T47D (cell line): ENCODE measurements at places on chromosomes 1 and 21.

- no peak for DNase-seq
Measured at GRCh38 chr1:156664767-156665411, 12.3 kb downstream of the NES start.

- no peak for DNase-seq
Measured at GRCh38 chr1:112504661-112505399, 3.9 kb upstream of the WNT2B start.

DNA sequence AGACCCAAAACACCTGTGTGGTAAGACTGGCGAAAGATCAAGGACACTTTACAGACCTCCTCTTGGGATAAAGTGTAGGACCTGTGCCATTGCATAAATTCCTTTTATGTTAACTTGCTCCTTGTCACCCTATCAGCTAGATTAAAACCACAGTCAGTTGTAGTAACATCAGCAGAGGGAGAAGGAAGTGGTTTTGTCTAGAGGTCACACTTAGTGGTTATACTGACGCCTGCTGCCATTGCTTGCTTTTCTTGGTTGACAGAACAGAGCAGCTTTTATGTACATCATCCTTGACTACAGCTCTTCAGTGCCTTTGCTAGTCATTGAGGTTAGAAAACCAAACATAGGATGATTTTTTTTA lies 101.4 kb downstream of the PBX1 start:
- no peak for DNase-seq

- no peak for DNase-seq
Measured at GRCh38 chr1:168792142-168792541, 63.1 kb upstream of the DPT start.

DNA sequence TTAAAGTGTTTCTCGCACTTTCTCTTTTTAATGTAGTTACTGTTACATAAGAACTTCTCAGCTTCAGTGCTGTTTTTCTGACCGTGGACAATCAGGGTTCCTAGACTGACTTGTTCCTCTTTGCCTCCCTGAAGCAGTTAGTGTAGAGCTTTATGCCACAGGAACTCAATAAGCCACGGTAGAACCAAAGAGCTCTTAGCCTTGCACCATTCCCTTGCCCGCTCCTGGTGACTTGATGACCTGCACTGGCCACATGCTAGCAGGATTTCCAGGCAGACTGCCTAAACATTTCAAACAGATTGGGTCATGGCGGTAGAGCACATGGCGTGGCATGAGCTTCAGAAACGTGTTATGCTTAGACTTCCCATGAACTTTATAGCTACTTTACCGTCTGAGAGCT lies 18.8 kb upstream of the FASLG start:
- DNase-seq: no peak

GRCh38 chr1:198491596-198491995 lies 48.9 kb downstream of the ATP6V1G3 start:
- DNase-seq: no peak

- DNase-seq: no peak
Measured at GRCh38 chr1:22517956-22518355, 45.3 kb upstream of the EPHA8 start.

GRCh38 chr1:6489799-6490180 lies 1.7 kb downstream of the PLEKHG5 start:
- DNase-seq: peak; percentile 74

DNA sequence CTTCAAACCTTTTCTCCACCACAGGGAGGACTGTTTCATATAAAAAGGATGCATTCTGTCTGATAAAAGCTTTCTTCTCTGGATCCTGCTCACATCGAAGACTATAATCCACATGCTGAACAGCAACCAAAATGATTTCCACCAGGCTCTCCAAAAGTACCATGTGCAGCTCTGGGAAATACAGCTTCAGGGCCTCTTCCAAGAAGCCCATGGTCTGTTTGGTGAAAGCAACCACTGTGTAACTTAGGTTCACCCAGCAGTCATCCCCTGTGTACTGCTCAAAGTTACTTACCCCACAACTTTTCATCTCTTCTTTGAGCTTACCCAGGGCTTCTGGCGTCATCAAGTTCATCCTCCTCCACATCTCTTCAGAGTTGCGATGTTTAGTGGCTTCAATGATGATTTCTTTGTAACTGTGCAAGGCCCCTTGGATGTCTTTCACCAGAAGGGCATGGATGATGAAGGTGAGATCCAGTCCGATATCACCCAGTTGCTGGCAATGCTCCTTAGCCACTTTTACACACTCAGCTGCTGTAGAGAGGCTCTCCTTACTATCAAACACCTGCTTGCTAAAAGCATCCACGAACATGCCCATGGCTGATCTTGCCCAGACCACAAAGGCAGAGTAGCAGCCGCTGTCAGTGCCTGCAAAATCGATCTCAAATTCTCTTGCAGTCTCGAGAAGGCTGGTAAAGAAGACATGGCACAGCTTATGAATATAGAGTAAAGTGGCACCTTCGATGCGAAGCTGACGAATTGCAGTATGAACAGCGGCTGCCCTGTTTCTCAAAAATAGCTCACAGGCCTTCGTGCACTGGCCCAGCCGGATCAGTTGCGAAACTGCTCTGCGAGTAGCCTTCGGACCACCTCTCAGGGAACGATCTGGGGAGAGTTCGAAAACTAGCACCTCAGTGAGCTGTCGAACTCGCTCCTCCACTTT lies 1.7 kb downstream of the EXOC8 start:
- DNase-seq: no peak

- DNase-seq: no peak
Measured at GRCh38 chr1:186418503-186418902, 42.4 kb downstream of the PDC start.

GRCh38 chr21:35599164-35599563 lies 461.2 kb downstream of the SETD4 start:
- no peak for DNase-seq

GRCh38 chr1:53145942-53146708 lies 3.7 kb upstream of the SLC1A7 start:
- no peak for DNase-seq

DNA sequence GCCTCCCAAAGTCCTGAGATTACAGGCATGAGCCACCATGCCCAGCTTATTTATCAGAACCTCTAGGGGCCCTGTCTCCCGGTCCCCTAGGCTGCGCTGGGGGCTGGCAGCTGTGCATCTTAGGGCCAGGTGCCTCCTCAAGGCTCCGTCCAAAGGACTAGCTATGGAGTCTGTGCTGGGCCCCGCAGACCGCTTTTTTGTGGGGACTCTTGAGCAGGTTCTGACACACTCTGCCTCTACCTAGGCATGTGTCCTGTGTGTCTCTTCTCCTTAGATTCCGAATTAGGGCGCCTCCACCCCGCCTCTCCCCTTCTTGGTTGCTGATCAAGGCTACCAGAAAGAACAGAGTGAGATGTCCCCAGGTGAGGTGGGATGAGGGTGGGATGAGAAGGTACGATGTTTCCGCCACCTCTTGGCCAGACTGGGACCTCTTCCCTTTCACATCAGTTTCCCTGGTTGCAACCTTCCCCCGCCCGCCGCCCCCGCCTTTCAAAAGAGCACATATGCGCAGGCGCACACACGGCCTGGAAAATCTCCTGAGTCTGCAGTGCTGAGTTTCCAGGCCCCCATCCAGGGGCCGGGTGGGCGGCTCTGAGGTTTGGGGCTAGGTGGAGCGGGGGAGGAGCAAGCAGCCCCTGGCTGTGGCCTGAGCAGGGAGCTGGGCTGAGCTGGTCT lies 5.0 kb upstream of the PTPN7 start:
- no peak for DNase-seq

DNA sequence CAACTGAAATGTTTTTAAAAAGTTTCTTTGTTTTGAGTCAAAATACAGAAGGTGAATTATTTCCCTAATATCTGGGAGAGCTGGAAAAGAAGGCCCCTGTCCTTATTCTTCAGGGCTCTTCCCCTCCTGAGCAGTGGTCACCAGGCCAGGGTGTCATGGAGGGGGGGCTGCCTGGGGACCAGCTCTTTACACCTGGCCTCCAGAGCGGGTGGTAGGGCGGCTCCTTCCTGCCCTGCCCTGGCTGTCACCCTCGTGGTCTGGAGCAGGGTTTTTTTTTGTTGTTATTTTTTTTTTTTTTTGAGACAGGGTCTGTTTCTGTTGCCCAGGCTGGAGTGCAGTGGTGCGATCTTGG lies 6.6 kb downstream of the SKI start:
- no peak for DNase-seq

- no peak for DNase-seq
Measured at GRCh38 chr1:228755800-228756199, 20.5 kb downstream of the RHOU start.

- no peak for DNase-seq
Measured at GRCh38 chr1:89706700-89707012, 73.7 kb downstream of the LRRC8C start.

DNA sequence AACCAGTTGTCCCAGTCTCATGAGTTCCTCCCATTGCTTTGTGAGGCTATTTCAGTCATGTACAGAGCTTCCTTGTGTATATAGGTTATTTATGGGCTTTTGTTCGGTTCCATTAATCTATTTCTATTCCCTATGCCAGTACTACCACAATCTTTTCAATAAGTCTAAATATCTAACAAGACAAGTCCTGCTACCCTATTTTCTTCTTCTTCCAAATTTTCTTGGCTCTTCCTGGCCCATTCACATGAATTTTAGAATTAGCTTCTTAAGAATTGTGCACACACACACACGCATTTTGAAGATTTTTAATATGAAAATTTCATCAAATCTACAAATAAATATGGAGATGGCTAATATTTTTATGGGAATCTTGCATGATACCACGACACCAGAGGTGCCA lies 33.8 kb upstream of the ATF3 start:
- no peak for DNase-seq

- DNase-seq: no peak
Measured at GRCh38 chr1:184802354-184803179, 47.9 kb upstream of the EDEM3 start.

GRCh38 chr1:88191917-88192316 lies 492.2 kb upstream of the PKN2 start:
- no peak for DNase-seq

- no peak for DNase-seq
Measured at GRCh38 chr1:203158960-203159665, 16.5 kb downstream of the MYBPH start.

- DNase-seq: no peak
Measured at GRCh38 chr1:53526451-53527101, 67.4 kb downstream of the DMRTB1 start.

DNA sequence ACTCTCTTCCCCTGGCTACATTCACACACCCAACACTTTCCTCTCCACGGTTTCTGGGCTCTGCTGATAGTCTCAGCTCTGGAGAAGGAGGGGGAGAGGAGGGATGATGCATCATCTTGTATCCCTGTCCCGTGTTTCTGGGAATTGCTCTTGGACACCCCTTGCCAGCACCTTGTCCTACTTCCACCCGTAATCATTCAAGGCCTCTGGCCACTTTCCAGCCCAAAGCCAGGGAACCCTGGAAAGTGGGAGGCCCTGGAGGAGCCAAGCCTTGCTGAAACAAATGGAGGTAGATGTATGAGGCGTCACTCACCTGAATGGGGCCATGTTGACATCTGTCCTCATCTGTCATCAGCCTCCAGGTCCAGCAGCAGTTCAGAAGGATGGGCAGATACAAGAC lies 4.4 kb downstream of the PLEKHO1 start:
- no peak for DNase-seq
